ENCODE measurements at places on chromosomes 11 and 22. TPM values are rescaled to one million over a fixed set of nuclear protein-coding genes. Genes with fewer than 3 reads are reported as not detected.

- DNase-seq: peak; percentile 66
These were observed 773 bp downstream of the HRAS start for GRCh38 chr11:534396-535209.

DNA sequence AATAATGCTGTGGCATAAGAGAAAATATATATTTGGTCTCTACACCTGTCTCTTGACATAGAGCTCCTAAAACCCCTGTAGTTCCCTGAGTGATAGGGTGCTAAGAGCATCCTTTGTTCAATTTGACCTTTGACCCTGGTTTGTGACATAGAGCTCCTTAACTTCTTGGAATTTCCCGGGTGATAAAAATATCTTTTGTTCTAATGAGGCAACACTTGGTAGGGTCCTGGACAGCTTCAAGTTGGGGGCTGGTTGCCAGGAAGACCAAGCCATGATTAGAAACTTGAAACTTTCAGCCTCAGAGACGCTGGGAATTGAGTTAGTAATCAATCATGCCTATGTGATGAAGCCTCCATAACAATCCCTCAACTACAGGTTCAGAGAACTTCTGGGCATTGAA, 105.4 kb downstream of the CASP12 start:
- no peak for DNase-seq

The NARS2 gene
- total RNA-seq: 15.3 TPM

- peak; percentile 96 for DNase-seq
These were observed 300.6 kb downstream of the DDX10 start for GRCh38 chr11:108965306-108966001.

- no peak for DNase-seq
These were observed 94.1 kb downstream of the KCNQ1 start for GRCh38 chr11:2538951-2539350.

- DNase-seq: no peak
These were observed 607.1 kb downstream of the TBC1D22A start for GRCh38 chr22:47369431-47370015.

The MUC15 gene
- total RNA-seq: not detected

DNA sequence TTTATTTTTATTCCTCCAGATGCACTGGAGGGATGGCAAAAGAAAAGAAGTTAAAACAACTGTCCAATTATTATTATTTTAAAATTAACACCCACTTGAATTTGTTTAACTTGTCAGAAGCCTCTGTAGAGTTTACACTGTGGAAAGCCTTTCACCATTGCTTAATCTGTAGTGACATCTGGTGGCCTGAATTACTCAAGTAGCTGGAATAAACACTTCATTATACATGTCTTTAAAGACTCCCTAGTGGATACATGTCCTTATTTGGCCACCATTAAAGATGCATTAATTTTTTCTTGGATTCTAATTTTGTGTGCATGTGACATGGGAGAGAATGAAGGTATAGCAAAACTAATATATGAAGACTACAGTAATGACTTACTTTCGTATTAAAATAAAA, 1496.5 kb downstream of the FAM181B start:
- DNase-seq: peak; percentile 50

- no peak for DNase-seq
These were observed 2.9 kb upstream of the HORMAD2 start for GRCh38 chr22:30077279-30077880.

The GPR83 gene
- total RNA-seq: not detected

GRCh38 chr11:69636512-69637197, 4.3 kb upstream of the CCND1 start:
- DNase-seq: peak; percentile 94

GRCh38 chr11:81907996-81908395, 825.7 kb downstream of the FAM181B start:
- peak; percentile 21 for DNase-seq

The ATL3 gene
- total RNA-seq: 199 TPM

GRCh38 chr11:65071907-65072630, 11.8 kb downstream of the CDCA5 start:
- DNase-seq: no peak

GRCh38 chr11:121070951-121071845, 29.8 kb upstream of the TECTA start:
- no peak for DNase-seq

The DGAT2 gene
- 7.6 TPM for total RNA-seq

The CELSR1 gene
- 0.38 TPM for total RNA-seq

The IGLL1 gene
- total RNA-seq: not detected

The P2RX6 gene
- 1.6 TPM for total RNA-seq

The TECTA gene
- 1.4 TPM for total RNA-seq

The MUC2 gene
- total RNA-seq: not detected

GRCh38 chr11:113974741-113975470, at the start of gene HTR3A:
Gene HTR3A, plus strand, starts transcription at chr11:113975108. Its CDS starts 218 bp downstream, at chr11:113975326.
- no peak for DNase-seq

The MRGPRE gene
- total RNA-seq: not detected
